ENCODE measurements at places on chromosomes 11 and 22. TPM values are rescaled to one million over a fixed set of nuclear protein-coding genes. Genes with fewer than 3 reads are reported as not detected.

DNA sequence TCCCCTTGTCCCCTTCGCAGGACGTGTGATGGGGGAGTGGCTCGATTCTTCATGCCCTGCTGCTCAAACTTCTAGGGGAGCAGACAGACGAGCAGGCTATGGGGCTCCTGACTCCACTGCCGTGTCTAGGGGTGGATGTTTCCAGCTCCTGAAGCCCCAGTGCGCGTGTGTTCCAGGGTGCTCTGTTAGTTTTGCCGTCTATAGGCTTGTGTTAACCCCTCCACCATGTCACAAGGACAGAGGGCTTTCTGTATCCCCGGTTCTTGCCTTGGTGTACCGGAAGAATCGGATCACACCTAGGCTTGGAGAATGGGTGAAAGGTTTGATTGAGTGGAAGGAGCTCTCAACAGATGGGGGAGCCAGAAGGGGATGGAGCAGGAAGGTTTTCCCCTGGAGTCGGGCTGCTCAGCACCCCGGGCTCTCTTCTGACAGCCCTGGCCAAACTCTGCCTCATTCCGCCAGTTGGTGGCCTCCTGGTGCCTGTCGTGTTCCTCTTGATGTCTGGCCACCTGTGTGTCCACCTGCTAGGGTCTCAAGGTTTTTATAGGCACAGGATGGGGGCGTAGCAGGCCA lies 810.7 kb downstream of the BRD1 start:
- DNase-seq: peak; percentile 41

DNA sequence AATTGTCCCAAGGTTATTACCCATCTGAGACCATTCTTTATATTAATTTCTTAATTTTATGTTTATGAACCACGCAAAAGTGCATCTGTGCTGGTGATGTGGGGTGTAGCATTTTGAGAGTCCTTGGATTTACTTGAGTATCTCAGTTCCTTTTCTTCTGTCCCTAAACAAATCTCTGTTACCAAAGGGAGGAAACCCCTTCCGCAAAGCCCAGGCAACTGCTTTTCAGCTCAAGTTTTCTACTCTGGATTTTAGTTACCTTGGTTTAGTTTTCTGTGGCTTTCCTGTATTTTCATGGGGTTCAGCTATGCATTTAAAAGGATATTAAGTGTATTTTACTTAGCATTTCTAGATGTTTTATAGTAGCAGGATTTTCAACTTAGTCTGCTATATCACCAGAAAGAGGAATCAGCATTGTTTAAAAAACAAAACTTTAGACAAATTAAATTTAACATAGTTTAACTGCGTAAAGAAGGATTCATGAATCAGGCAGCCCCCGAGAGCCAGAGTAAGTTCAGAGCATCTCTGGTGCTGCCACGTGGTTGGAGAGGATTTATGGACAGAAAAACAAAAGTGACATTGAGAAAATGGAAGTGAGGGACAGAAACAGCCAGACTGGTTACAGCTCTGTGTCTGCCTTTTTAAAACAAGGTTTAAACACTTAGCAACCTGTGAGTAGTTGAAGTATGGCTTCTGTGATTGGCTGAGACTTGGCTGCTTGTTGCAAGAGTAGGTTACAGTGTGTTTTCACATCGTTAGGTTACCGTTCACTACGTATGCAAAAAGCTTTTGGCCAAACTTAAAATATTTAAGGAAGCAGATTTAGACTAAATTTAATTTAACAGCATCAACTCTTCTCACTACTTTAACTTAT lies 9.6 kb downstream of the ADM start:
- no peak for DNase-seq

GRCh38 chr11:33549483-33549882 lies 151.1 kb downstream of the C11orf91 start:
- no peak for DNase-seq

- DNase-seq: no peak
Measured at GRCh38 chr11:19432370-19433061, 191.8 kb upstream of the E2F8 start.

Gene PRR5
- total RNA-seq: 7.9 TPM

- DNase-seq: no peak
Measured at GRCh38 chr11:57764972-57765371, 3.4 kb downstream of the CTNND1 start.

Gene MS4A3
- total RNA-seq: not detected

Data from sigmoid colon (tissue), 7 donors.